ENCODE measurements at places on chromosomes 2 and 18. TPM values are rescaled to one million over a fixed set of nuclear protein-coding genes. Genes with fewer than 3 reads are reported as not detected.

- DNase-seq, result no peak
Measured at GRCh38 chr2:180607514-180608049, 372.8 kb upstream of the UBE2E3 start.

- DNase-seq, result no peak
Measured at GRCh38 chr2:171810422-171811244, 83.4 kb downstream of the SLC25A12 start.

- DNase-seq, result peak; percentile 30
Measured at GRCh38 chr18:70072678-70073077, 125.0 kb upstream of the CD226 start.

GRCh38 chr2:127565261-127566138, 30.0 kb downstream of the MYO7B start:
- DNase-seq, result no peak

- DNase-seq, result no peak
Measured at GRCh38 chr2:85452237-85452636, 33.7 kb downstream of the SH2D6 start.

DNA sequence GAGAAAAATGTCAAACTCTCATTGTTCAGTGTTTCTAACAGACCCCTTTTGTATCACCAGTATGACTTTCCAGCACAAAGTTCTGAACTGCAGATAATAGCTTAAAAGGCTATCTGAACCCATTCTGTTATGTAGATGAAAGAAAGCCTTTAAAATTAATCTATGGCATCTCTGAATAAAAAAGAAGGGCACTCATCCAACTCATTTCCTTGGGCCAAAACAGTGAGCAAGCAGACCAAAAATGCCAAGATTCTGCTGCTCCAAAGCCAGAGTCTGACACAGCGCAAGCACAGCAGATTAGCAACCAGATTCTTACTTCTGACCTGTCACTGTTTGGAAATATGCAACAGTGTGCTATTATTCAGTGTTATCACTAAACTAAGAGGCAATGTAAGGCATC, 22.6 kb upstream of the ITGA6 start:
- no peak for DNase-seq

DNA sequence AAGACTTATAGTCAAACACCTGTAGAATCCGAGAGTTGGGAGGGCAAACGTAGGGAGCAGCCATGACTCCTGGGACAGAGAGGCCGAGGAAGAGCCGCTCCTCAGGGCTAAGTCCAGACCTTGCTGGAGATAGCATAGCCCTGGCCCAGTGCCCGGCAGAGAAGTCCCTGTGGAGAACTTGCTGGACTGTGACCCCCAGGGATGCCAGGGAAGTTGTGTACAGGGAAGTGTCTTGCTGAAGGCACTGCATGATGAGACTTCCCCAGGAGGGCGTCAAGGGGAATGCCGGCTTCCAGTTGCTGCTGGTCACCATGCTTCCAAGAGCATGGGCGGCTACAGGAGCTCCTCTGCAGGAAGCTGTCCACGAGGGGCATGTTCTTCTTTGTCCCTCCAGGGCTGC, 8.6 kb upstream of the CNDP1 start:
- no peak for DNase-seq

GRCh38 chr2:240137596-240138253, 1.6 kb upstream of the COPS9 start:
- no peak for DNase-seq

DNA sequence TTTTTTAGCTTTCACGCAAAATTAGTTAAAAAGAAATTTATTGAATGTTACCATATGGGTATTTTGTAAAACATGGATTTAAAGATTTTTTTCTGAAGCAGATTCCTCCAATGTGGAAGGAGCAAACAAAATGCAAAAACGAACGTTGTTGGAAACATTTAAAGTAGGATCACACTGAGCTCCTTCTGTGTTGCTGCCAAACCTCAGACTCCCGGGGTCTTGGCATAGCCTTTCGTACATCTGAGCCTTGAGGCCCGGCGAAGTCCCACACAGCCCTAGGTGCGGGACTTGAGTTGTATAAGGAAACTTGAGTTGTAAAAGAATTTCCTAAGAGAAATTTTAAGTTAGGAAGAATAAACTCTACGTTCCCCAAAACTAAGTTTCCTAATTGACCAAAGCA, 52.0 kb upstream of the CD226 start:
- DNase-seq, result peak; percentile 32

- DNase-seq, result no peak
Measured at GRCh38 chr18:13545514-13545913, 180.8 kb downstream of the FAM210A start.

GRCh38 chr2:85680707-85681371, 12.8 kb upstream of the SFTPB start:
- no peak for DNase-seq

DNA sequence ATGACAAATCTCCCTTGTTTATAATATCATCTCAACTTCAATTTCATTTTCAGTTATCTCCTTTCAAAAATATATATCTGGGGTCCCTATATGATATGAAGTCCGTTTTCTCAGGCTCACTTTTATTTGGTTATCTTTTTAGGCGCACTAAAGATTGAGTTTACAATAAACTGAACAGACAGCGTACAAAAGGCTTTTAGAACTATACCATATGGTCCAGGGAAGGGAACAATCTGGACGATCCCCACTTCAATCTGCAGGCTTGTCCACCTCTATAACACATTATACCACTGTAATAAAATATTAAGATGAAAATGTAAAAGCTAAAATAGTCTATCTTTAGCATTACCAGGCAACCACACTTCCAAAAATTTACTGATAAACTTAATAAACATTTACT, 289.9 kb downstream of the ZEB2 start:
- DNase-seq, result peak; percentile 52

GRCh38 chr2:86396291-86396785, 44.8 kb upstream of the KDM3A start:
- peak; percentile 41 for DNase-seq

GRCh38 chr18:78006774-78007260, 757.2 kb downstream of the GALR1 start:
- DNase-seq, result no peak

GRCh38 chr2:237737196-237737865, 61.2 kb upstream of the RBM44 start:
- no peak for DNase-seq

DNA sequence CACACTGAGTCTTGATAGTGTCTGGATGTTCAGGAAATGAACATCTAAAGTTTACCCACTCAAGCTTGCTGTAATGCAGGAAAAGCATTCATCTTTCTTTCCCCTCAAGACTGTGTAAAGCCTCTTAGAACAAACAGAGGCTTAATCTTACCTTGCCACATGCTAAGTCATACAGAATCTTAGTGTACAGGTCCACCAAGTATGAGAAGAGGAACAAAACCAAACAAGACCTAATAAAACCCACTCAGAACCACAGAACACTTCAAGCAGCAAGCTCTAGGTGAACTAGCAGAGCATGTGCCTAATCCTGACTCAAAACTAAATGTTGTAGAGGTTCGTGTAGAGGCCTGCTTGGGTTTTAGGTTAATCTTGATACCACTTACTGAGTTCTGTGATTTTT, 97.6 kb downstream of the SPTBN1 start:
- no peak for DNase-seq

GRCh38 chr2:47504174-47504810, 101.3 kb downstream of the MSH2 start:
- no peak for DNase-seq

DNA sequence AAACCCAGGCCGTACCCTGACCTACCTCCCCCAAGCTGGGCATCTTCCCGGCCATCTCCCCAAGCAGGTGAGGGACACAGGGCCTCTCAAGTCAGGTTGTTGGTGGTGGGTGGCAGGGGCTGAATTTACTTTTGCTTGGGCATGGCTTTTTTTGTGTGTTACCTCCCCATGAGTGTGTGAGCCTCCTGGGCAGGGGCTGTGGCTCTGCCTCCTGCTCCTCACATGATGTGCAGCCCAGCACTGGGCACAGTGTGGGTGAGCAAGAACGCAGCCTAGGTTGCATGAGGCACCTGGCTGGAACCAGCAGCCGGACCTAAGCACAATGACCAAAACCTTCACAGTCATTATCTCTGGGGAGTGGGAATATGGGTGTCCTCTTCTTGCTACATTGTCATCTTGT, 22.3 kb downstream of the CELF4 start:
- no peak for DNase-seq

- DNase-seq, result no peak
Measured at GRCh38 chr2:71826826-71827523, 320.7 kb downstream of the CYP26B1 start.

GRCh38 chr2:172861656-172862476, 126.2 kb downstream of the RAPGEF4 start:
- DNase-seq, result no peak

- peak; percentile 15 for DNase-seq
Measured at GRCh38 chr18:25561918-25562317, 210.0 kb upstream of the ZNF521 start.

- DNase-seq, result peak; percentile 61
Measured at GRCh38 chr18:13447621-13448334, 229.2 kb downstream of the LDLRAD4 start.

- peak; percentile 8 for DNase-seq
Measured at GRCh38 chr2:30915486-30915885, 108.2 kb upstream of the CAPN13 start.

- peak; percentile 5 for DNase-seq
Measured at GRCh38 chr2:80117401-80117800, 187.2 kb downstream of the LRRTM1 start.

DNA sequence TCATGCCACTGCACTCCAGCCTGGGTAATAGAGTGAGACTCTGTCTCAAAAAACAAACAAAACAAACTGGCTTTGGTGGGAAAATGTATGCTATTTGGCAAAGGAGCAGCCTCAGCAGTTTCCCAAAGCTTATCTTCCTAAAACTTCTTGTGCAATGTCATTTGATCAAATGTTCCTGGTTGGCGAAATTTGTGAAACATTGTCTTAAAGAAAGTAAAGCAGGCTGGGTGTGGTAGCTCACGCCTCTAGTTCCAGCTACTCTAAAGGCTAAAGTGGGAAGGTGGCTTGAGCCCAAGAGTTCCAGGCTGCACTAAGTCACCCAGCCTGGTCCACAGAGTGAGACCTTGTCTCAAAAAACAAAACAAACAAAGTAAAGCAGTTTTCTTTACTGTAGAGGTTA, 17.3 kb upstream of the TAF4B start:
- DNase-seq, result no peak

DNA sequence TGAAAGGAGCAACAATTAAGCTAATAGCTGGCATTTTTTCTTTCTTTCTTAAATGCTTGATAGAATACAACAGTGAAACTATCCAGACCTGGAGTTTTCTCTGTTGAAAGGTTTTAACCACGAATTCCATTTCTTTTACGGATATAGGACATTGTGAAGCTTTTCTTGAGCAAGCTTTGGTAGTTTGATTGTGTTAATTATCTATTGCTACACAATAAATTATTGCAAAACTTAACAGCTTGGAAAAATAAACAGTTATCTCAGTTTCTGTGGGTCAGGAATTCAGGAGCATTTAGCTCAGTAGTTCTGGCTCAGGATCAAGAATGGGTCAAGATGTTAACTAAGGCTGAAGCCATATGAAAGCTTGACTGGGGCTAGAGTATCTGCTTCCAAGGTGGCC, 11.7 kb downstream of the PHOSPHO2 start:
- no peak for DNase-seq

GRCh38 chr2:181465676-181466375, 8.6 kb downstream of the ITGA4 start:
- no peak for DNase-seq

DNA sequence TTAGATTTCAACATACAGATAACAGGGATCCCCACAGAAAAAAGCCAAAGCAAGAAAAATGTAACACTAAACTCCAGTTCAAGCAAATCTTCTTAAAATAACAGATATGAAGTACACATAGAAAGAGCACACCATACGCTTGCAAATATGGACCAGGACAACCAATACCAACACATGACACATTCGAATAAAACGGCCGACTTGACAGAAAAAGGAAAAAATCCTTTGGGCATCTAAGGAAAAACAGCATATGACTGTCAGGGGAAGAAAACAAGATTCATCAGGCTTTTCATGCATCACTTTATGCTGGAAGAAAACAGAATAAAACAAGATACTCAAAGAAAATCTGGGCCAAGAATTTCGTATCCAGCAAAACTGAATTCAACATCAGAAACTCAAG, 16.0 kb downstream of the RNASEH1 start:
- DNase-seq, result no peak

- DNase-seq, result no peak
Measured at GRCh38 chr2:63784461-63784860, 57.2 kb upstream of the UGP2 start.

NEU2 gene
- total RNA-seq, result not detected

D2HGDH gene
- total RNA-seq, result 50.7 TPM

SERPINB5 gene
- not detected for total RNA-seq

DUSP11 gene
- 35.8 TPM for total RNA-seq

SKOR2 gene
- not detected for total RNA-seq

GPR45 gene
- not detected for total RNA-seq

ANAPC1 gene
- 74.6 TPM for total RNA-seq

ASB1 gene
- 27.7 TPM for total RNA-seq

KYNU gene
- not detected for total RNA-seq

ARL4C gene
- total RNA-seq, result 39.8 TPM

MDH1B gene
- total RNA-seq, result 6.9 TPM

Measured in G401 (cell line).